ENCODE measurements at places on chromosomes 13 and 19.

DNA sequence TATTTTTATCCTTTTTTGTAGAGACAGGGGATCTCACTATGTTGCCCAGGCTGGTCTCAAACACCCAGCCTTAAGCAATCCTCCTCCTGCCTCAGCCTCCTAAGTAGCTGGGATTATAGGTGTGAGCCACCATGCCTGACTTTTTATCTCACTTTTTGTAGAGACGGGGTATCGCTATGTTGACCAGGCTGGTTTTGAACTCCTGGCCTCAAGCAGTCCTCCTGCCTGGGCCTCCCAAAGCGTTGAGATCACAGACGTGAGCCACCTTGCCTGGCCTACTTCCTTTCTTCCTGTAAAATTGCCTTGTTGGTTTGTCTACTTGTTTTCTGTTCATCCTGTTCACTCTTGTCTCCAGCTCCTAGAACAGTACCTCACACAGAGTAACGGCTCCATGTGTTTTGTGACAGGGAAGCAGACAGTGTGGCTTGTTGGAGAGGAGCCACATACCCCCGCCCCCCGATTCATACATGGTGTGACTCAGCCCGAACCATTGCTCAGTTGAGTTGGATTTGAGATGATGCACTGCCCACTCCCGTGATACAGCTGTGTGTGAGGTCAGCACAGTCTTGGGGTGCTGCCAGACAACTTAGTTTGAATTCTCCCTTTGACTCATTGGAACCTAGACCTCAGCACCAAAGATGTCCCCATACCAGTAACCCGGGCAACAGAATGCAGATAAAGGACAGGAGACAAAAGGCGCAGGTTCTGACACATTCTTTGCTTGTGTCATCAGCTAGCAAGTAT lies 34.2 kb downstream of the GPR42 start:
- peak; percentile 33 for DNase-seq

DNA sequence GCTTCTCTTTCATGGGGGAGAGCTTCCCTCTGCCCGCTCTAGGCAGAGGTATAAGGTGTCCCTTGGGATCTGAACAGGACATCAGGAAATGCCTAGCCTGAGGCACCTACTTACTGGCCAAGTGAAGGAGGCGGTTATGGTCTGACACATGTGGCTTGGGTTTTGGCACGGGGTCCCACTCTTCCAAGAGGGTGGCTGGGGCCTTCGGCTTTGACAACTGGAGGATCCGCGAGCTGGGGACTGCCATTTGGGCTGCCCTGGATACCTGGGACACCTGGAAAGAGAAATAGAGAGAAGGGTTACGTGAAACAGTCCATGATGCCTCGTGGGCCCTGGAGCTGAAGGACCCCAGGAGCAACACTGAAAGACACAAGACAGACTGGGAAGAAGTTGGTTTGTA lies 22.4 kb upstream of the MIER2 start:
- DNase-seq: no peak

DNA sequence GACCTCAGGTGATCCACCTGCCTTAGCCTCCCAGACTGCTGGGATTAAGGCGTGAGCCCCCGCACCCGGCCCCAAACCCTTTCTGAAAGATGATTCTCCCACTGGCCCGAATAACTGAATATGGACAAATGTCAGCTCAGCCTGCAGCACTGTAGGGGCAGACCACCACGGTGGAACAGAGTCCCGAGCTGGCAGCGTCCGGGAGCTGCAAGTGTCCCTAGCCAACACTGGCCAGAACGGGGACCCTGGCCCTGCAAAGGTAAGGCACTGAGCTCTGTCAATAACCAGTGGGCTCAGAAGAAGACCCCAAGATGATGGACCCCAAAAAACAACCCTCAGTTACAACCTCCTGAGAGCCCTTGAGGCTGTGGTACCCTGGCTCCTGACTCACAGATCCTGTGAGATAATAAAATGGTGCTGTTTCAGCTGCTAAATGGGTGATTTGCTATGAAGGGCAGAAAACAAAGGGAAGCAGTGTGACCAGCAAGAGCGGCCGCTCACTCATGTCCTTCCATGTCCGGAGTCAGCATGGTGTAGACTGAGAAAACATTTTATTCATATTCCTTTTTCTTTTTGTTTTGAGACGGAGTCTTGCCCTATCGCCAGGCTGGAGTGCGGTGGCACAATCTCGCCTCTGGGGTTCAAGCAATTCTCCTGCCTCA lies 1.6 kb downstream of the LSM7 start:
- no peak for DNase-seq

DNA sequence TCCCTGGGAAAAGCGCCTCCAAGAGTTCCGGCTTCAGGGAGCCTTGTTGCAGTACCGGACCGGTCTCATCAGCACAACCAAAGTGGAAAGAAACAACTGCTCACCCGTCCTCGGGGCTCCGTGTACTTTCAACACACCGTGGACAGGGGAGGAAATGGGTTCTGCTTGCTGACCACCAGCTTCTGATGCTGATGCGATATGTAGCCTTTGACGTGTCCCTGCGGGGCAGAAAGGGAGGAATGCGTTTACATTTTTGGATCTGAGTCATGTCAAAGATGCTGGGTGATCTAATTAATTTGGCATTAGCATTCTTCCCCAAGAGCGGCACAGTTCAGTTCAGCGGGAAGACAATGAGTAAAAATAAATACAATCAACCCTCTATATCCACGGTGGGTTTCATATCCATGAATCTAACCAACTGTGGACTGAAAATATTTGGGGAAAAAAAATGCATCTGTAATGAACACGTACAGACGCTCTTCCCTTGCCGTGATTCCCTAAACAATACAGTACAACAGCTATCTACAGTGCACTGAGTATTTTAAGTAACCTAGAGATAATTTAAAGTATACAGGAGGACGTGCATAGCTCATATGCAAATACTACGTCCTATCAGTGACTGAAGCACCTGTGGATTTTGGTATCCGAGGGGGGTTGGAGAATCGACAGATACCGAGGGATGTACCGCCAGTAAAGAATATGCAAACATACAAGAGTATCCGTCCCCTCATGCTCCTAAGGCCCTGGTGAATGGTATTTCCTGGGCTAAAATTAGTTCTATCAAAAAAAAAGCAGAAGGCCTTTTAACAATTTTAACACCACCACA lies 19.8 kb downstream of the PROZ start:
- DNase-seq: peak; percentile 80

- no peak for DNase-seq
Measured at GRCh38 chr19:45791744-45792469, 738 bp downstream of the DMWD start.

- DNase-seq: no peak
Measured at GRCh38 chr19:41330481-41330880, 20.5 kb downstream of the CCDC97 start.

GRCh38 chr19:47854459-47854858 lies 4.6 kb upstream of the TPRX2 start:
- DNase-seq: no peak

DNA sequence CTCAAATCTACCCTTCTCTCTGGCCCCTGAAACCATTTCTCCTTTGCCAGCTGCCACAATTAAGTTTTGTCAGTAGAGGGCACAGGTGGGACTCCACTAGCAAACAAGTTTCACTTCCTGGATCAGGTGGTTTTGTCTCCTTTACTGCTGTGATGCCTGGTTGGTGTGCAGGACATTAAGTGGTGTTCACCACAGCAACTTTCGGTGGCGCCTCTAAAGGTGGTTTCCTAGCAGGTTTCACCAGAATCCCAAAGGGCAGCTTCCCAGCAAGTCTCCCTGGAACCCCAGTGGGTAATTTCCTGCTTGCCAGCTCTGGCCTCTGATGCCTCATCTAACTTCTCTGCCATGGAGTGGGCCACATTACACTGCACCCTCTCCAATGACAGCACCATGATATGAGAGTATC lies 16.6 kb downstream of the MED4 start:
- no peak for DNase-seq

- DNase-seq: no peak
Measured at GRCh38 chr13:114298866-114299265, 15.4 kb upstream of the CHAMP1 start.

GRCh38 chr13:21478881-21479808 lies 20.0 kb upstream of the ZDHHC20 start:
- DNase-seq: no peak

GRCh38 chr13:77316430-77316829 lies 10.5 kb downstream of the MYCBP2 start:
- DNase-seq: no peak

DNA sequence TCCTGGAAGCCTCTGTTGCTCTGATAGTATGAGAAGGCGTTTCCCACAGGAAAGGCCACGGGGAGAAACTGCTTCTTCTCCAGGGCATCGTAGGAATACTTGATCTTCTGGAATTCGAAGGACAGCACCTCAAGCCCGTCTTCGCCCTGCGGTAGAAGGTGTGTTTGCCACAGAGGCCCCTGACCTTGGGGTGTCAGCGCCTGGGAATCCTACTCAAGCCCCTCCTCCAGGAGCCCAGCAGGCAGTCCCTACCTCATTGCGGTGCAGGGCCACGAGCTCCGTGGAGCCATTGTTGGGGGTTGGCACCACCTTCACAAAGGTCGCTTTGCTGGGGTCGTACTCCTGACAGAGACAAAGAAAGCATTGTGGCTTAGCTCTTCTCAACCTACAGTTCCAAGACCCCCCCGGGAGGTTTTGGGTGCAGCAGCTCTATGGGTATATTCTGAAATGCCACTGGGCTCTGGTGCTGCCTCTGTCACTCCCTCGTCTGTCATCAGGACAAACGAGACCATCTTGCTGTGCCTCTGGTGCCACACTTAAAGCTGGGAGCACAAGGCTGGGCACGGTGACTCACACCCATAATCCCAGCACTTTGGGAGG lies 3.7 kb downstream of the ATP13A1 start:
- no peak for DNase-seq

DNA sequence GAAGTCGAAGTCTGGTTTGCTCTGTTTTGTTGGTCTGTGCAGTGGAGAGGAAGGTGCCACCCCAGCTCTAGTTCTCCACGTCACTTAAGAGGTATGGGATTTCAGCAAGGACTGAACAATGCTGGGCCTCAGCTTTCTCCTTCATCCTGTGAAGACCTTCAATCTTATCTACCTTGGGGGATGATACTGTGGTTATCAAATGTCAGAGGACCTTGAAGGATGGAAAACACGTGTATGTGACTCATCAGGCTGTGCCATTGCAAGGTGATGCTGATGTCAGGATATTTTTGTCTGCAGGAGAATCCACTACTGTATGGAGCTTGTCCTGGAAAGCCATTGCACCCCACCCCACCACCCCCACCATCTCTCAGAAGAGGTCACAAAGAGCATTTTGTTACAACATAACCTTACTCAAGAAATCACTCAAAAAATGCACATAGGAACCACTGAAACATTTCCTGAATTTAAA lies 81.4 kb upstream of the UQCRFS1 start:
- no peak for DNase-seq

- no peak for DNase-seq
Measured at GRCh38 chr13:100818711-100819110, 144.1 kb upstream of the TMTC4 start.

DNA sequence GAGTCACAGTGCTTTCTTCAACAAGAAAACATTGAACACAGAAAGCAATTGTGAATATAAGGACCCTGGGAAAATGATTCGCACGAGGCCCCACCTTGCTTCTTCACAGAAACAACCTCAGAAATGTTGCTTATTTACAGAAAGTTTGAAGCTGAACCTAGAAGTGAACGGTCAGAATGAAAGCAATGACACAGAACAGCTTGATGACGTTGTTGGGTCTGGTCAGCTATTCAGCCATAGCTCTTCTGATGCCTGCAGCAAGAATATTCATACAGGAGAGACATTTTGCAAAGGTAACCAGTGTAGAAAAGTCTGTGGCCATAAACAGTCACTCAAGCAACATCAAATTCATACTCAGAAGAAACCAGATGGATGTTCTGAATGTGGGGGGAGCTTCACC lies 15.7 kb downstream of the ZNF175 start:
- DNase-seq: no peak

- DNase-seq: no peak
Measured at GRCh38 chr19:35299523-35300338, 7.8 kb downstream of the MAG start.

- no peak for DNase-seq
Measured at GRCh38 chr19:3409346-3410064, 43.1 kb downstream of the NFIC start.

DNA sequence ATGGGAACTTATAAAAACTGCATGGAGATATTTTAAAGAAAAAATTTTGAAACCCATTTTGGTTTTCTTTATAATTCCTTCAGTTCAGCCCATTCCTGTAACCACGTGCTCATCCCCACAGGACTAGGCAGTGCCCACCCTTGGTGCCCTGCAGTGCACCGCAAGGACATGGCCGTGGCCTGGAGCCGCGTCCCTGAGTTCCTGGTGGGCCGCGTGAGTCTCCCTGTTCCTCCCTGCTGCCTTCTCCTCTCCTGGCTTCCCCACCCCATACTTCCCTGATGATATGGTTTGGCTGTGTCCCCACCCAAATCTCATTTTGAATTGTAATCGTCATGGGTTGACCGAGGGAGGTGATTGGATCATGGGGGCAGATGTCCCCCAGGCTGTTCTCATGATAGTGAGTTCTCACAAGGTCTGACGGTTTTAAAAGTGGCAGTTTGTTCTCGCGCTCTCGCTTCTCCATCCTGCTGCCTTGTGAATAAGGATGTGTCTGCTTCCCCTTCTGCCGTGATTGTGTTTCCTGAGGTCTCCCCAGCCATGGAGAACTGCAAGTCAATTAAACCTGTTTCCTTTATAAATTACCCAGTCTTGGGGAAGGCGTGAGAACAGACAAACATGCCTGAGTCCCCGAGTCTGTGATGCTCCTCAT lies 31.6 kb upstream of the TFDP1 start:
- DNase-seq: no peak

- no peak for DNase-seq
Measured at GRCh38 chr19:524062-524674, 7.4 kb upstream of the CDC34 start.

DNA sequence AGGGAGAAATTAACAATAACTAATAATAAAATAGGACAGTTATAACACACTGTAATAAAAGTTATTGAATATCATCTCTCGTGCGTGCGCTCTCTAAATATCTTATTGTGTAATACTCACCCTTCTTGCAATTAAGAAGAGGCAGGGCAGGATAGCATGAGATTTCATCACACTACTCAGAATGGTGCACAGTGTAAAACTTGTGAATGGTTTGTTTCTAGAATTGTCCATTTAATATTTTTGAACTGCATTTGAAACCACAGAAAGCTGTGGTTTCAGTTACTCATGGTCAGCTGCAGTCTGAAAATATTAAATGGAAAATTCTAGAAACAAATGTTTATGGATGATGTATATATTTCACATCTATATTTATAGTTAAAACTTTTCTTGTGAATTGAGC lies 161.1 kb downstream of the DCT start:
- no peak for DNase-seq

GRCh38 chr19:12611361-12611699 lies 610 bp downstream of the ZNF791 start:
- peak; percentile 79 for DNase-seq

- no peak for DNase-seq
Measured at GRCh38 chr13:35057858-35058257, 115.8 kb downstream of the NBEA start.

All from HTR-8/SVneo (cell line).